ENCODE measurements at places on chromosomes 1 and 21.

DNA sequence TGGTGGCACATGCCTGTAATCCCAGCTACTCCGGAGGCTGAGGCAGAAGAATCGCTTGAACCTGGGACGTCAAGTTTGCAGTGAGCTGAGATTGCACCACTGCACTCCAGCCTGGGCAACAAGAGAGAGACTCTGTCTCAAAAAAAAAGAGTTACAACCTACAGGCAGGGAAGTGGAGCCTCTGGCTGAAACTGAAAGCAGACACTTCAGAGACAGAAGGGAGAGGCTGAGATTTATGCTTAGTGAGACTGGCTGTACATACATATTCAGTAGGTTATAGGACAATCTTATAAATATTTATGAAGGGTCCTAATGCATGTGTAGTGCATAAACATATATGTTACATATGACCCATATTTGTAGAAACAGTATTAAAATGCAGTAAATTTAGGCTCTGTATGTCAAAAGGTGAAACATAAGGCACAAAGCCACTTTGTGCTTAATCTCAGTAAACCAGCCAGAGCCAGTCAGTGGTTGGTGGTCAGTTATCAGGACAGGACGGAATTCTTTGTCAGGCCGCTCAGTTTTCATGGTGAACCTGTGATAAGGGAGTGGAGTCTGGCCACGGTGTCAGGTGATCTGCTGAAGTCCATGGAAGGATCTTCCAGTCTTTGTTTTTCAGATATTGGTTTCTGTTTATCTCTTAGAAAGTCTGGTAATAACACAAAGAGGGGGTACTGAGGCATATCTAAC lies 13.7 kb downstream of the RHEX start:
- no peak for DNase-seq

DNA sequence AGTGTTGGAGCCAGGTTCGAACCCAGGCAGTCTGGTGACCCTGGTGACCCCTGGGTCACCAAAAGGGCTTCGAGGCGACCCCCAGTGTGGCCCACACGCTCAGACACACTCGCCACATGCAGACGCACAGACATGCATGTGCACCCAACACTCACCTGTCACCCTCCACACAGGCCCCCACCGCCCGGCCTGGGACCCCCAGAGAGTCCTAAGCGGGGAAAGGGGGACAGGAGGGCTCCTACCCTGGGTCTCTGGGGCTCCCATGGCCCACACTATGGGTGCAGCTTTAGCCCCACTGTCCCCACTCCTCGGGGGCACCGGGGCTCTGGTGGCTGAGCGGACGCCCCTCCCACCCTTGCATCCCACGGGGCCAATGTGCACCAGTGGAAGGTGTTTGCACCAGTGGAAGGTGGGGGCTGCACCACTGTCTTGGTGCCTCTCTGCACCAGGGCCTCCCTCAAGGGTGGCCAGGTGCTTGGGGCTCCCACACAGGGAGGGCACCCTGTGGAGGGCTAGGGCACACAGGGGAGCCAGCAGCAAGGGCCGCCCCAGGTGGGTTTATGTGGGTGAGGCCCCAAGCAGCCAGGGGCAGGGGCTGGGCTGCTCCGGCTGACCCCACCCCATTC lies 9.9 kb downstream of the CHD5 start:
- DNase-seq = no peak

DNA sequence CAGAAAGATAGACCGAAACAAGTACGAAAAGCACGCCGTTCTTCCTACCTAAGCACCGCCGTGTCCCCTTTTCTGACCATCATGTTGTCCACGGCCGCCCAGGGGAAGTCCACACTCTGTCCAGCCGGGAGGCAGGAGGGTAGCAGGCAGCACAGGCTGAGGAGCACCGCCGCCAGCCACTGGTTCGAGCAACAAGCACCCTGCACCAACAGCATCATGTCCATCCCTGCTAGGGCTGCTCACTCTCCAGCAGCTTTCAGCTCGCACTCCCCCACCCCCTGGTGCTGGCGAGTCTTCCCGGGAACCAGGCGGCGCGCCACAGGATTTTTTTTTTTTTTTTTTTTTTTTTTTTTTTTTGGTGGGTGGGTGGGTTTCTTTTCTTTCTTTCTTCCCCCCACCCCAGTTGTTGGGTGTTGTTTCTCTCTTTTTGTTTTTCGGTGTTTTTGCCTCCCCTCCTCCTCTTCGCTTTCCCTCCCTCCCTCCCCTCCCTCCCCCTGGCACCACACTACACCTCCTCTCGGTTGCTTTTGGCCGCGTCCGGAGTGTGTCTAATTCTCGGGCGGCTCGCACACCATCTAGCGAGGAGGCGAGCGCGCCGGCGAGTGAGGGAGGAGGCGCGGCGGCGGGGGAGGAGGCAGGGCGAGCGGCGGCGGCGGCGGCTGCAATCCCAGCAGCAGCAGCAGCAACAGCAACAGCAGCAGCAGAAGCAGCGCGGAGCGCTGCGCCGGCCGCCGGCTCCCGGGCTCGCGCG lies at the start of gene NEGR1:
TSS of gene NEGR1 (minus strand) at position 269 of the 751 bp plus-strand sequence.
- DNase-seq = peak; percentile 95

- no peak for DNase-seq
Measured at GRCh38 chr21:40768056-40768455, 78.9 kb downstream of the DSCAM start.

GRCh38 chr1:218408942-218409341 lies 63.8 kb downstream of the TGFB2 start:
- DNase-seq = no peak

DNA sequence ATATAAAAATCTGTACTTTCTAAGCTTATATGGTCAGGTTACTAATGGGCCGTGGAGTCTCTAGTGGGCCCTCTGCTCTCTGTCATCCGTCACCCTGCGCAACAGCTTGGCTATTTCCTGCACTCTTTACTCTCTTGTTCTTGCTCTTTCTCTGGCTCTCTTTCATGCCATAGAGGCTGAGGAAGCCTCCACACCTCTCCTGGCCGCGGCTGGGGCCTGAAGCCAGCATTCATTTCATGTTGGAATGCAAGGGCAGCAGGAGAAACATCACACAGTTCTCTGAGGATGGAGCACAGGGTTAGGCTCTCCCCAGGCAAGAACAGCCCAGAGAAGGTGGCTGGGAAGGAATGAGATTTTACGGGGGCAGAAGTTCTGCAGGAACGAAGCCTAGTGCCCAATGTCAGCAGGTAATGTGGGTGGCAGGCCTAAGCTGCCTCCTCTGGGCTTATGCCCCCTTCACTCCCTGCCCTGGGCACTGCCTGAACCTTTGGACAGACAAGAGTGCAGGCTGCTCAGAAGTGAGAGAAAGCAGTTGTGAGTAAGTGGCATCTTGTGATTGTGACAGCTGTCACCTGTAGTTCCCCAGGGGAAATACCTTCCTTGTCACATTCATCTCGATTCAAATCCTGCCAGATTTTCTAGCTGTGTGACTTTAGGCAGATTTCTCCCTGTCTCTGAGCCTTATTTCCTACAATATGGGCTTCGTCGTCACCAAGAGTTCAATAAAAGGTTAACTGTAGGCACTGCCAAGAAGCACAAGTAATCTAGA lies 3.6 kb upstream of the FHAD1 start:
- DNase-seq = no peak

DNA sequence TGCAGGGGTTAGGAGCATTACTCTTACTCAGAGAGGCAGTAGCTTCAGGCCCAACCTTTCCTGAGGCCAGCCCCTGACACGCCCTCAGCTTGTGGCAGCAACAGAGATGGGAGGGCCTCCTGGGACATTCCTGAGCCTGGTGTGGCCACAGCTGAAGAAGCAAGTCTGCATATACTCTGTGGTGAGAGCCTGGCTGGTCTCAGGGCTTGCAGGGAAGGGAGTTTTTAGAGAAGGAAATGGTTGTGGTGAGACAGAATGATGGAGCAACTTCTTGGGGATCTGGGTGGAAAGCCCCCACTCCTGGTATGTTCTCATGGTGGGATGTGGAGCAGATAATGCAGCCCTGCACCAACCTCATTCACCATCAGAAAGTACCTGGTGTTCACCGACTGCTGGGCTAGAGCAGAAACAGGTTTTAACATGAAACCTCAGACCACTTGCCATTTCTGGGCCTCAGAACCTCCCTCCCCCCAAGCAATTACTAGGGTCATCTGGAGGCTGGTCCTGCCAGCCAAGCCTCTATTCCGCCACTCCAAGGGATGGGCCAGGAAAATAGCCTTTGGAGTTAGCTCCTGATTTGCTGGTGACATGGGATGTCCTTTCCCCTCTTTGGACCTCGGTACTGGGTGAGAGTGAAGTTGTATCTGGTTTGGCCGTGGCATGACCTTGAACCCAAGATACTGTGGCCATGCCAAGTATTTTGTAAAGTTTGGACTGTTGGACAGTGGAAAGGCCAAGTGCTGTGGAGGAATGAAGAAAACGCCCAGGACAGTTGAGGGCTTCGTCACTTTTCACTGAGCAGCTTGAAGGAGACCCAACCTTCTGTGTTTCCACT lies 28.1 kb upstream of the RNF19B start:
- peak; percentile 100 for DNase-seq

DNA sequence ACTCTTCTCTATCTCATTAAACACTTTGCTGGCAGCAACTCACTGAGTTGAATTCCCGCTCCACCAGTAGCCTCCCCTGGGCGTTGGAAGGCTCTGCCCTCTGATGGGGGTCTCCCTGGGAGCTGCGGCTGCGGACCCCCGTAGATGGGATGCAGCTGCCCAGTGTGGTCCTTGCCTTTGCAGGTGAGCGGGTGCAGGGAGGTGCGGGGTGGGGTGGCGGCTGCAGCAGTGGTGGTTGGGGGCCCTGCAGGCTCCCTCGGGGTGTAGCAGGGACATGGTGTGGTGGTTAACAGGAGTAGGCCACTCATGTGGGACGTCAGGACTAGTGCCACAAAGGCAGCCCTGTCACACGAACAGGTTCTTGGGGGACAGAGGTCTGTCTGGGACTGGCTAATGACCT lies 42.0 kb downstream of the GALNT2 start:
- DNase-seq = no peak

- DNase-seq = no peak
Measured at GRCh38 chr1:74637296-74637695, 36.3 kb downstream of the ERICH3 start.

GRCh38 chr1:165592945-165593823 lies 37.9 kb upstream of the MGST3 start:
- peak; percentile 53 for DNase-seq

GRCh38 chr1:4605158-4605557 lies 49.3 kb upstream of the AJAP1 start:
- no peak for DNase-seq

DNA sequence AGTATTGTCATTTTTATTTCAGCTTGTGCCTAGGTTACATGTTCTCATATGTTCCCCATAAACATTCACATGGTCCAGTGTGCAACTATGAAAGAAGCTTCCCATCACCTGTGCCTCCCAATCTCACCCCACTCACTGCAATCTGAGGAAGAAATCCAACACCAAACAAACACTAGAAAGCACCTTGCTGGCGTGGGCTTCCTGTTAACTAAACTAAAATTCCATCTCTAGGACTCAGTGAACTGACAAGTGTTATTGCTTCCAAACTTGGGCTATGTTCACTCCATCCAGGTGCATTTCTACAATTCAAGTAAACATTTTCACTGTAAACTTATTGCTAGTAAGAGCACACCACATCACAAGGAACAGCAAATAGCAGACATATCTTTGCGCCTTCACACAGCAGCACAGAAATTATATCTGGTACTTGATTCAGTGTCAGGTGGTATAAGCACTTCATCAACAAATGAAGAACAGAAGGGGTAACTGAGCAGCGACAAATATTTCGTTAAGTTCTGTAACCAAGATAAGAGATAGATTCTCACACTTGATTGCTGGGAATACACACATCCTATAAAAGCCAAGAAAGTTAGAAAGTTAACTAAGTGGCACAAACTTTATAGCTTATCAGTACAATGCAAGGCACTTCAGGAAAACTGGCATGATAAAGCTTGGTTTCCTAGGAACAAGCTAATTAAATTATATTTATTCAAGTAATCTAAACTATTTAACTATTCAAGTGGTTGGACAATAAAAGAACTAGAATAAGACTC lies 8.9 kb upstream of the KCNJ15 start:
- no peak for DNase-seq
